Upper lobe of left lung (tissue), 6 donors: ENCODE measurements at places on chromosomes 2 and 18. TPM values are rescaled to one million over a fixed set of nuclear protein-coding genes. Genes with fewer than 3 reads are reported as not detected.

- DNase-seq: no peak
These were observed 323.5 kb downstream of the AFF3 start for GRCh38 chr2:99818842-99819241.

DNA sequence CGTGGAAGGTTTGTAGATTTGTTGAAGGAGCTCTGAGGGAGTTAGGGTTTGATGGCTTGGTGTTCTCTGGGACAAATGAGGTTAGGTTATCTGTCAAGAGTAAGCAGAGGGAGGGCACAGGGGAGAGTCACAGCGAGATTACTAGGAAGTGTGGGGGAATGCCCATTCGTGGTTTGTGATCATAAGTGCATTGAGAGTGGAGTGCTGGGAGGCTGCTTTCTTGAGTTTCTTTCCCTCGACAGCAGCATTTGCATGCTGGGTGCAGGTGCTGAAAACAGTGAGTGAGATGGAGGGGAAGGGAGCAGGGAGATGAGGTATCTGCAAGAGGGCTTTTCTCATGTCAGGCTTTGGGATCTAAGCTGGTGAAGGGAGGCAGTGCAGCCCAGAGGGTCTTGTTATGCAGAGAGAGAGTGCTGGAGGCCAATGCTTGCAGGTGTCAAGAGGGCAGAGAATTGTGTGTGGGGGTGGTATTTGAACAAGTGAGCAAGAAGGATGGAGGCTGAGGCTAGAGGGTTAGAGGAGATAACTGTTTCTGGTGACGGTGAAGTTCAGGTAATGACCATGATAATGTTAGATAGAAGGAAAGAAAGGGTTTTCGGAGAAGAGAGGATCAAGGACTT lies 8.8 kb downstream of the RALB start:
- no peak for DNase-seq

DNA sequence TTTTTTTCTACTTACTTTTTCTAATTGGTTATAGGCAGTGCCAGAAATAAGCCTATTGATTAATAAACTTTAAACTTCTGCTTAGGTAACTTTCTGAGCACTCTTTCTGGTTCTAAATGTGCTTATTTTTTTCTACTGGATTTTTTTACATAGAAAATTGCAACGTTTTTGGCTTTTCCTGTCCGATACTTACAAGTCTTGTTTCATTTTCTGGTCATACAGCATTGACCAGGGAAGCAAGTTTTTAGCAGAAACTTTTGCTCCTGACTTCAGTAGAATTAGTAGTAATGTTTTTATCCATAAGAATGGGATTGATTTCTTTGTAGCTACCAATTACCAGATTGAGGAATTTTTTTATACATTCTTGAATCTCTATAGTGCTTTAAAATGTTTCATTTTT lies 36.9 kb downstream of the NCKAP5 start:
- DNase-seq: no peak

DNA sequence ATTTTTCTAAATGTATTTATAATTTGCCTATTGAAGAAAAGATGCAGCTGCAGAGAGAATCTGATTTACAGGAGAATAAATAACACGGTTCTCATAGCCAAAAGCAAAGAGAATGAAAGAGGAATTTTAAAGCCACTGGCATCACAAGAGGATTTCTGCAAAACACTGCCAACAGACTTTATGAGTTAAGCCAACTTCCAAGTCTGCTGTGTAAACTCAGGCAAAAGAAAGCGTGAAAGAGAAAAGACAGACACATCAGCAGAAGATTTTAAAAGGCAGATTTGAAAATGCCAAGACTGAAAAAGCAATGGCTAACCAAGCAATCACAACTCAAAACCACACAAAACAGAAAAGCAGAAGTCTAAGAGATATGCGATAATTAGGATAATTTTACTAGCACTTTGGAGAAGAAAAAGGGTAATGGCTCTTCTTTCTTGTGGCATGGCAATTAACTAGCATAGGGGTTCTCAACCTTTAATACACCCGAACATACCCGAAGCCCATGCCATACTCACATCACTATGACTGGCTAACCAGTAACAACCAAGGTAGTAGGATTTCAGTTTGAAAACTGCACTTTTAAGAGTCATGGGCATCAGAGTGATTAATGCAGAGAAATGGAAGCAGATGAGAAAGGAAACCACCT lies 4.9 kb downstream of the DARS1 start:
- no peak for DNase-seq

- DNase-seq: no peak
These were observed 372.4 kb upstream of the SALL3 start for GRCh38 chr18:78607221-78607620.

DNA sequence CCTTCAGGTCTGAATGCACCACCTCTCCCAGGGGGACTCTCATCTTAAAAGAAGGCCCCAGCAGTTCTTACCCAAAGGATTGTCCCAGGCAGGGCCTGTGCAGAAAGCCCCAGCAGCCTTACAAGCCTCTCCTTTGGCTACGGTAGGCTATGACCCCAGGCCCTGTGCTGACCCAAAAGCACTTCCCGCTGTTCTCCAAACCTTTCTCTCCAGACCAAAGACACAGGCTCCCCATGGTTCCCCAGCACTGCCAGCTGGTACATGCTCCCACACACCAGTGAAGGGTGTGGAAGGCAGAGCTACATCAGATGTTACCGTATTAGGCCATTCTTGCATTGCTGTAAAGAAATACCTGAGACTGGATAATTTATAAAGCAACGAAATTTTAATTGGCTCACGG lies 35.4 kb downstream of the LBH start:
- no peak for DNase-seq

DNA sequence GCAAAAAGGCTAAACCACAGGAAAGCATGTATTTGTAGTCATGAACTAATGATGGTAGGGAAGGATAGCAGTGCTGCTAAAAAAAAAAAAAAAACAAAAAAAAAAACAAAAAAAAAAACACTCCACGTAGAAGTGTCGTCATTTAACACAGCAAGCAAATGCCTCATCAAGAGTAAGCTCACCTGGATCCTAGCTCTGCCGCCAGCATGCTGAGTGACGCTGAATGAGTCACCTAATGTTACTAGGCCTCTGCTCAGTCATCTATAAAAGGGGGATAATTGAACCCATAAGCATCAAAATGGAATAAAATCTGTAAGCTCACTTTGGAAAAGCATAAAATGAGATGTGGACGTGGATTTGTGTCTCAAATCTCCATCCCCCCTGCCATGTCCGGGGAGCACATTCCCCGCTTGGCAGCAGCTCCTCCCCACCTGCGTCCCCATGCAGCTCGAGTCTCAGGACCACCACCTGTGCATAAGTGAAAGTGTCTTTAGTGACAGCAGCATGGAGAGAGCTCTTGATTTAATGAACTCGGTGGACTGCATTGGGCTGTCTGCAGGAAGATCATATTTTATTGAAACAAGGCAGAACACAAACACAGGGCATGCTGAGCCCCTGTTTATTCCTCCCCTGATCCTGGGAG lies 427.5 kb downstream of the LRATD1 start:
- DNase-seq: no peak

DNA sequence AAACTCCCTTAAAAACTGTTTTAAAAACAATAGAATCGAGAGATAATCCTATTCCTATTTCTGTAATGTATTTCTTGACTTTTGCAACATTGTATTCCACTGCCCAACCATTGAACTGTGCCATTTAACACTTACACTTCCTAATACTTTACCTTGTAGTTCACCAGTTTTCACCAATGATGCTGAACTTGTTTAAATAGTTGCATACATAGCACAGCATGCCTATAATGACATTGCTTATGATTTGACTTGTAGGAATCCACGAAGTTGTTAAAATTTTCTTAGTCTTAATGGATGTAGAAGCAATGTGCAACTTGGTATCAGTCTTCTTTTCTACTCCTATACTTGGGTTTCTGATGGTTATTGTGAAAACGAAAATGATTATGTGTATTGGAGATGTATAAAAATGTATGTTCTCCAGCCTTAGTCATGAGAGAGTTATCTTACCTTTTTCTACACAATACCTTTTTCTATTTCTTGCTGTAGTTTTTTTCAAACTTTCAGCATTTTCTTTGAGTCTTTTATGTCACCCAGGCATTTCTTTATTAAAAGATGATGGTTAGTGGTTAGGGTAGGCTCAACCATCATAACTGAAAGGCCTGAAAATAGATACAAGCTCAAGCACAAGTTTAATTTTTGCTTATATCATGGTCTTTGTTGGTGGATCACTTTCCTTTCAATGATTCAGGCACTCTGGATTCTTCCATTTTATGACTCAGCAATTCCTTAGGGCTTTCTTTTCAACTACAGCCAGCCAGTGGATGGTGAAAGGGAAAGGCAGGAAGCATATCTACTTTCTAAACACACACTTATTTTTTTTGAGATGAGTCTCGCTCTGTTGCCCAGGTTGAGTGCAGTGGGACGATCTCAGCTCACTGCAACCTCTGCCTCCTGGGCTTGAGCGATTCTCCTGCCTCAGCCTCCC lies 9.4 kb downstream of the GPD2 start:
- no peak for DNase-seq

- no peak for DNase-seq
These were observed 19.8 kb downstream of the MAP4K4 start for GRCh38 chr2:101717071-101717845.

DNA sequence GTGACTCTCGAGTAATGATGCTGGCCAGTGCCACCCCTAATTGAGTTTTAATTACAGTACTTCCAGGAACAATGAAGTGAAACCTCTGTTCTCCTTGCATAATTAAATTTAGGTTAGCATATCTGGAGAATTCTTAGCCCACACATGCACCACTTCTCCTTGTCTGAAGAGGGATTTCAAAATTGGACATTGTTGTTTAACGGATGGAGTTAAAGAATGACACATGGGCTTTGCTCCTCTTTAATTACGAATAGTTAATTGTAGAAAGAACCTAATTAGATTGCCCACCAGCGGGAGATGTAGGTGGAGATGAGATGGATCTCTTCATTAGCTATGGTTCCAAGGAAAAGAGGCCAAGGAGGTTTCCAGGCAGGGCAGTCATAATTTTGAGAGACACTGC lies 33.1 kb upstream of the EN1 start:
- no peak for DNase-seq

Gene ZC3H6
- 14.0 TPM for total RNA-seq

Gene RAB27B
- 7.3 TPM for total RNA-seq

Gene IL36G
- total RNA-seq: not detected

Gene OR6B2
- total RNA-seq: not detected

Gene ST6GAL2
- total RNA-seq: 0.59 TPM

Gene VIT
- 0.39 TPM for total RNA-seq

Gene VAPA
- total RNA-seq: 305 TPM

Gene NCK2
- 32.6 TPM for total RNA-seq

Gene AMER3
- not detected for total RNA-seq

Gene TRIB2
- total RNA-seq: 53.6 TPM

Gene TUBA4B
- total RNA-seq: 3.4 TPM

Gene HOXD11
- total RNA-seq: not detected

Gene OTOS
- total RNA-seq: not detected

Gene CRYBA2
- not detected for total RNA-seq

Gene CABYR
- total RNA-seq: not detected

Gene UBXN2A
- total RNA-seq: 8.7 TPM
